HFFc6 (cell line): ENCODE measurements at places on chromosomes 5 and 9.

GRCh38 chr5:131541071-131541470, 94.0 kb downstream of the RAPGEF6 start:
- no peak for DNase-seq

DNA sequence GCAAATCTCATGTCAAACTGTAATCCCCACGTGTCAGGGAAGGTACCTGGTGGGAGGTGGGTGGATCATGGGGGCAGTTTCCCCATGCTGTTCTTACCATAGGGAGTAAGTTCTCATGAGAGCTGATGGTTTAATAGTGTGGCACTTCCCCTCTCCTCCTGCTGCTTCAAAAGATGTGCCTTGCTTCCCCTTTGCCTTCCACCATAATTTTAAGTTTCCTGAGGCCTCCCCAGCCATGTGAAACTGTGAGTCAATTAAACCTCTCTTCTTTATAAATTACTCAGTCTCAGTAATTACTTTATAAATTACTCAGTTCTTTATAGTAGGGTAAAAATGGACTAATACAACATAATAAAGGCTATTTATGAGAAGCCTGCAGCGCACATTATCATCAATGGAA, 7.1 kb upstream of the CNTRL start:
- no peak for DNase-seq

DNA sequence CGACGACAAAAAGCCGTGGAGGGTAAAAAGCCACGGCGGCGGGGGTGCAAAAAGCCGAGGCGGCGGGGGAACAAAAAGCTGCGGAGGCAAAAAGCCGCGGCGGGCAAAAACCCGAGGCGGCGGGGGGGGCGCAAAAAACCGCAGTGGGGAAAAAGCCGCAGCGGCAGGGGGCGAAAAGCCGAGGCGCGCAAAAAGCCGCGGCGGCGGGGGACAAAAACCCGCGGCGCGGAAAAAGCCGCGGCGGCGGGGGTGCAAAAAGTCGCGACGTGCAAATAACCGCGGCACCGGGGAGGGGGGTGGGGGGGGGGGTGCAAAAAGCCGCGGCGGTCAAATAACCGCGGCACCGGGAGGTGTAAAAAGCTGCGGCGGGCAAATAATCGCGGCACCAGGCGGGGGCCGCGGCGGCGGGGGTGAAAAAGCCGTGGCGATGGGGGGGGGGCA, 511.5 kb downstream of the FOXD4L5 start:
- no peak for DNase-seq

- no peak for DNase-seq
These were observed 65.5 kb upstream of the DMRT3 start for GRCh38 chr9:911005-911404.
